ENCODE measurements at places on chromosomes 3 and 15.

- no peak for DNase-seq
Measured at GRCh38 chr3:25069970-25070369, 358.1 kb upstream of the RARB start.

DNA sequence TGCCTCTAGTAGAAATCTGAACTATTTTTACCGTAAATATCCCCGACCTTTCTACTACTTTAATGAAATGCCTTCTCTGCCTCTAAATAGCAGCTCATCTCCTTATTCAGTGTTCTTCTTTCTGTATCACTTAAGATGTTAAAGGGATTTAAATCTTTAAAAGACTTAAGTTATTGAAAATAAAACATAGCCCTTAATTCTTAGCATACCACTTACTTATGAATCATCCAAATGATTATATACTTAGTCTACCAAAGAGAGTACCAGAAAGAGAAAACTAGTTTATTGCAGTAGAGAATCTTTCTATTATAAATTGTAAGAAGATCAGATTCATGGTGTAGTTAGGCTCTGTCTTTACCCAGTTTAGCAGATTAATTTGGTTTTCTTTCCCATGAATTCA is 802.0 kb downstream of the TBL1XR1 start:
- no peak for DNase-seq

GRCh38 chr3:156209631-156210335 is 89.4 kb downstream of the KCNAB1 start:
- DNase-seq = no peak

- no peak for DNase-seq
Measured at GRCh38 chr3:42685891-42686820, 819 bp downstream of the KLHL40 start.

DNA sequence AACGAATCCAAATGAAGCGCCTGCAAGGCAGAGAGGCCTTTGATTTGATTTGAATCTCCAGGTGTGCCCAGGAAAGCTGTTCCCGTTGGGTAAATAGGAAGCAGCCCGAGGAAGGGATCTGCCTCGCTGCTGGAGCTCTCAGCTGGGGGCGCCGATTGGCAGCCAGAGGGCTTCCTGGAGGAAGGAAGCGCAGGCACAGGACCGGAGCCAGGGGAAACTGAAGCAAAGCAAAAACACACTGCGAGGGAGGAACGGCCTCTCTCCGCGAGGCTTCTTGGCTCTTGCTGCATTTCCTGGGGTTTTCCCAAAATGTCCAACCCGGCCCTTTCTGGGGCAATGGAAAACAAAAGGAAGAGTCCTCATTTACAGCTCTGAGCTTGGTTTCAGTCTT is 80.3 kb downstream of the TMEM266 start:
- peak; percentile 95 for DNase-seq

DNA sequence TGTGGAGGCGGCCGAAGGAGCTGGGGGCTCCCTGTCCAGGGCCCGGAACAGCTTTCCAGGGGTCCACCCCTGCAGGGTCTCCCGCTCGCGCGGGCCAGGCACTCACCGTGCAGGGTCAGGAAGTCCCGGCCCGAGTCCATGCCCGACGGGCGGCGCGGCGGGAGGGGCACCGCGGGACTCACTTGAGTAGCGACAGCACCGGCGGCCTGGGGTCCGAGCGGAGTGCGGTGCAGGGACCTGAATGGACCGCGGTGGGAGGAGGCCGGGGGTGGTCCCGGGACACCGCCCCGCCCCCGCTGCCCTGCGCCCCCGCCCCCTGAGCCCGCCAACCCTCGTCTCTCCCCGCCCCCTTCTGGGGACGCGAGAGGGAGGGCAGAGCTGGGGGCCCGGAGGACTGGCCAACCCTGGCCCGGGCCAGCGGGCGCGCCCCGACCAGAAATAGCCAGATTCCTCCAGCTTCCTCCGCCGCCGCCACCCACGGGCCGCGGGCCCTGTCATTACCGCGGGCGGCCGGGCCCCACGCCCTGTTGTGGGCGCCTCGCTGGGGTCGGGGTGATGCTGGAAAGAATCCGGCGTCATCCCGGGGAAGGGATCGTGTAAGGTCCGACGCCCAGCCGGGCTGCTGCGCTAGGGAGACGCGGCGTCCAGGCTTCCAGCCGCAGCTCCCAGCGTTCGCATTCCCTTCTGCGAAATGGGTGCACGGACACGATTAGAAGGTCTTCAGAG is at the start of gene PLCD1:
PLCD1 (minus strand) TSS at position 243 of the 726 bp plus-strand sequence; CDS start at position 140, 103 bp downstream.
- DNase-seq = no peak

DNA sequence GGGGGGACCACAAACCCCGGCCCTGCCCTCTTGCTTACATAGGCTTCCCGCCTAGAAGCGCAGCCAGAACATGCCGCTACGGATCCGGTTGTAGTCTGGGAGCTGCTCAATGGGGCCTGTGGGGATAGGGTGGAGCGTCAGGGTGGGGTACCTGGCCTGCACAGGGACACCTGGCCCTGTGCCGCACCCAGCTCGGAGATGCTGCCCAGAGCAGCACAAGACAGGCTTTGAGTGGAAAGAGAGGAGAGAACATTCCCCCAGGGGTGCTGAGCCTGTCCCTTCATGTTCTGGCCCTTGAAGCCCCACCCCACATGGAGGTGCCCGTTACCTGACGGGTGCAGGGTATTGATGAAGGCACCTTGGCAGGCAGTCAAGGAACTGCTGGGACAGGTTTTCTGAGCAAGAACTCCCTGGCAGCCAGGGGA is 4.0 kb upstream of the COL7A1 start:
- no peak for DNase-seq

- no peak for DNase-seq
Measured at GRCh38 chr15:90987561-90988141, 6.7 kb downstream of the PRC1 start.

- no peak for DNase-seq
Measured at GRCh38 chr3:180378496-180378895, 223.5 kb upstream of the TTC14 start.

DNA sequence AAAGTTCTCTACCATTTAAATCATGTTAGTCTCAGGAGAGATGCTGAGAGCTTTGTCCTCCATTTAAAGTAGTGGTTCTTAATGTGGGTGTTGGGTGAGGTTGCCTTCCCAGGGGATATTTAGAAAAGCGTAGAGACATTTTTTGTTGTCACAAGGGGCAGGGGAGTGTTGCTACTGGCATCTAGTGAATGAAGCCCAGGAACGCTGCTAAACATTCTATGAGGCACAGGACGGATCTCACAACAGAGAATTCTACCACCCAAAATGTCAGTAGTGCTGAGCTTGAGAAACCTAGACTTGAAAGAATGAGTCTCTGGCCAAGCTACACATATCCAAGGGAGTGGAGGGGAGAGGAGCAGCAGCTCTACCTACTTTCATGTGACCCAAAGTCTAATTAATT is 60.7 kb upstream of the CTNNB1 start:
- DNase-seq = no peak

- DNase-seq = no peak
Measured at GRCh38 chr15:29031502-29032228, 145.9 kb downstream of the APBA2 start.

DNA sequence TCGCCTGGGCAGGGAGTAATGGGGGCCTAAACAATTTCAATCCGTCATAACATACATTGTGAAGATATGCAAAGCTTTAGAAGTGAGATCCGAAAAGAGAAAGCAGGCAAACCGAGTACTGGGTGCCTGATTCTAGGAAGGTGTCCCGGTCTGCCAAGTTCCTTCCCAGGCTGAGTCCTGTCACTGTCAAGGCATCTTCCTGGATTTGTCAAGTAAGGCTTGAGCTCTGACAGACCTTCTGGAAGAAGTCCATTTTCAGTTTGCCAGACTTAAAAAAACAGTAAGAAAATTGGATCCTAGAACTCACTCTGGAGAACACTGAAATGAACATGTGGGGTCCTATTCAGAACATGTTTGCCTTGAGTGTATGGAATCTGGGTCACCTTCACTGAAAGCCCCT is 253.9 kb downstream of the RORA start:
- no peak for DNase-seq

GRCh38 chr3:124812291-124813265 is 74.6 kb downstream of the ITGB5 start:
- peak; percentile 67 for DNase-seq

- no peak for DNase-seq
Measured at GRCh38 chr3:181629029-181629428, 82.7 kb upstream of the SOX2 start.

- no peak for DNase-seq
Measured at GRCh38 chr3:13931172-13931571, 51.3 kb upstream of the WNT7A start.

GRCh38 chr3:40299721-40300335 is 9.7 kb upstream of the EIF1B start:
- no peak for DNase-seq

DNA sequence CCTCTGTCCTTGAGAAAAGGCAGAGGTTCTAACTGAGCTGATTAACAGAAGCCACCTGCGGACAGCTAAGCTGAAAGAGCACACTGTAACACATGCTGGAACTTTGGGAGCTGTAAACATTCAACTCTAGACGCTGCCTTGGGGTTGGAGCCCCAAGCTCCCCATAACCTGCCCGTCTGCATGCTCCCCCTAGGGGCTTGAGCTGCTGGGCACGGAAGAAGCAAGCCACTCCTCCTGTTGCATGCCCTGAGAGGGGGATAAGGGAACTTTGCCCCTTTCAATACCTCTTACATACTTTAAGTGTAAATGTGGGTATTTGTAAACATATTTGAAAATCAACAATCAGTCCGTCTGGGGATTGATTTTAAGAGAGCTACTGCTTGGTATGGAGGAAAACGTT is 188.4 kb downstream of the ADAMTSL3 start:
- no peak for DNase-seq

DNA sequence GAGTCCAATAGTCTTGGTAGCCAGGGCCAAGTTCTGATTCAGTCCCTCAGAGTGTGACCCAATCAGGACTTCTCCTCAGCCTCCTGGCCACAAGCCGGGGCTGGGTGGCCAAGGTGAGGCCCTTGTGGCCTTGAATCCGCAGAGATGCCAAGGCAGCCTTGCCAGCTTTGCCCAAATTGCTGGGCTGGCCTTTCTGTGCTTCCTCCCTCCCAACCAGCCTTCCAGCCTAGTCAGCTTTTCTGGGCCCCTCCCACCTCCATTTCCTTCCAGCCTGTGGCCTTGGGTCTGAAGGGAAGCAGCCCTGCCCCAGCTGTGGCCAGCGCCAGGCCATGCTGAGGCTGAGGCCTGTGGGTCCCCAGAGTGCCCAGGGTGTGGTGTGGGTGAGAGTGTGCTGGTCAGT is 34.3 kb upstream of the ANKDD1A start:
- DNase-seq = no peak

DNA sequence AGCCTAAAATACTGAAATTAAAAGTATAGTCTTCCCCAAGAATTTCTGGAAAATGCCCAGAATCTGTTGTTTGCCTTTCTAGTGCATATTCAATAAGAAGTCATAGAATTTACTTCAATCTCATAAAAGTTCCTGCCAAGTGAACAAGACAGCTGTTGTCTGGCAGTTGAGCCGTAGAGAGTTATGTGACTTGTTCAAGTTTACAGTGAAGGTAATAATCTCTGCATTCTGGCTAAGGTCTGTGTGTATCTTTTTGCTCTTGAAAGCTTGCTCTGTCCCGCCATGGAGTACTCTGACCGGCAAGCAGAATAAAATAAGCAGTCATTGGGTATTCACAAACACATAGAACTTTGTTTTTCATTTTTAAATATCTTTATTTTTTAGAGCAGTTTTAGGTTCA is 77.8 kb downstream of the GHSR start:
- no peak for DNase-seq

DNA sequence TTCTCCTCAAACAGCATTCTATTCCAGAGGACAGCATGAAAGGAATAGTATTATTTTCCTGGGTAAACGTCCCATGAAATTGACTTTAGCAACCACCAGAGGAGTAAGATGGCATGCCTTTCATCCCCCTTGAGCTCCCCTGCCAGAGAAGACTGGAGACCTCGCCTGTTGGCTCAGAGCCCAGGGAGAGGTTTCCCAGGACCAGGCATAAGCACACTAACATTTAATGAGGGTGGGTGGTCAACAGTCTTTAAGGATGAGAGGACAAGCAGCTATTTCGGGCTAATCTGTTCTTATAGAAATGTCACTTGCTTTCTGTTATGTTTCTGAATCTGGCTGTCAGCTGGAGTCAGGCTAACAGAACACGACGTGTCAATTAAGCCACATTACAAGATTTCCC is 390.5 kb downstream of the GABRG3 start:
- no peak for DNase-seq

- no peak for DNase-seq
Measured at GRCh38 chr3:45606991-45607712, 12.6 kb downstream of the LIMD1 start.

DNA sequence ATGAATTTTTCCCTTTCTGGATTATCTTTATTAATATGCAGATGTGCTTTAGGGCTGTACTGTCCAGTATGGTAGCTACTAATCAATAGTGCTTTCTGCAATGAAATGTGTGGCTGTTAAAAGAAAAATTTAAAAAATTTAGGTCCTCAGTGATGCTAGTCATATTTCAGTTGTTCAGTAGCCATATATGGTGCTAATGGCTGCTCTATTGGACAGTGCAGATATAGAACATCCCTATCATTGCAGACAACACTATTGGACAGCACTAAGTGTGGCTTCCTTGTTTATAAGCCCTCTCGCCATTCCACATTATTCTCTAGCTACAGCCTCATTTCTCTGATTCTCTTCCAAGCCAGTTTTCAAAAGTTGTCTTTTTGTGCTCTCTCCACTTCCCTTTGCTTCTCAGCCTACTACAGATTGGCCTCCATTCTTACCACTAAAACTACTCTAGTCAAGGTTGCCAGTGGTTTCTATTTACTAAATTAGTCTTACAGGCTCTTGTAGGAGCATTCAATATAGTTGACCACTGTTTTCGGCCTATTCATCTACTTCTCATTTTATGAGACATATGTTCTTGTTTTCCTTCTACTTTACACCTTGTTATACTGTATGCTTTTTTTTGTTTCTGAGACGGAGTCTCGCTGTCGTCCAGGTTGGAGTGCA is 9.5 kb downstream of the MAPK6 start:
- no peak for DNase-seq

GRCh38 chr15:93987068-93987467 is 244.3 kb upstream of the MCTP2 start:
- no peak for DNase-seq

GRCh38 chr15:31391687-31392671 is 65.3 kb downstream of the KLF13 start:
- DNase-seq = peak; percentile 77

- DNase-seq = no peak
Measured at GRCh38 chr3:72375237-72376076, 472.8 kb downstream of the SHQ1 start.

Measured in cerebellar cortex (tissue), 1 donor.